Fibroblast of the aortic adventitia (primary cell): ENCODE measurements at places on chromosomes 12 and 14. TPM values are rescaled to one million over a fixed set of nuclear protein-coding genes. Genes with fewer than 3 reads are reported as not detected.

MYBPC1 gene
- not detected in 2 replicates for total RNA-seq

KLRK1 gene
- total RNA-seq = not detected in 2 replicates

RAB15 gene
- total RNA-seq = 3.8 and 4.8 TPM in 2 replicates

PTPRR gene
- total RNA-seq = 1.4 TPM in 1 of 2 replicates, not detected in the other

CCDC197 gene
- total RNA-seq = not detected in 2 replicates

HOTAIR gene
- not detected in 2 replicates for total RNA-seq

LRTM2 gene
- total RNA-seq = not detected in 2 replicates

KRT72 gene
- not detected in 2 replicates for total RNA-seq

KRT82 gene
- total RNA-seq = not detected in 2 replicates

DNA sequence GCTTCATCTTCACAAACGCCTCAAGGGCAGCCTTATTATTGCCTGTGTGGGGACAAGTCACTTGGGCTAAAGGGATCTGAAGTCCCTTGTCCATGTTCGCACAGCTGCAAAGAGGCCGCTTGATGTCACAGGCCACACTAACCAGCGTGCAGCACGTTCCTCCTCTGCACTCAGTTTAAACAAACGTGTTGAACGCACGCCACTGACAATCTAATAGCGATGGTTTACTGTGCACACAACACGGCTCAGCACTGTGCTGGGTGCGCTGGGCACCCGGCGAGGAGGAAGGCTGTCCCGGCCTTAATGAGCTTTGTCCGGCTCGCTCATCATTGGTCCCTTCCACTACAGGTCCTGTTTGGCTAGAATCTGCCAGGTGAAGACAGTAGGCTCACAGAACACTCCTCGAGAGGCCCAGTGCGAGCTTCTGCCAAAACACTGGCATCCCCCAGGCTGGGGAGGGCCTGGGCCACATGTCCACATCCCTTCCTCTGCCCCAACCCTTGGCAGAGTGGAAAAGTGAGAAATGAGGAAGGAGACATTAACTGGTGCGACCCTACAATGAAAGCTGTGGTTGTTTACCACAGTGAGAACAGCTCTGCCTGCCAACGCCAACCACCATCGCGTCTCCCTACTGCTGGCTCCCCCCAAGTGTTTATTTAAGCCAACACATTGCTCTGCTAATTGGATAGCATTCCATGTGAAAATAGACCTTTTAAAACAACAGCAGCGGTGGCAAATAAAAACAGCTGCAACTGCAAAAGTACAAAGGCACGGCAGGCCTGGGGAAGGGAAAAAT, 113.2 kb downstream of the RBM19 start:
- DNase-seq = no peak

GRCh38 chr12:106297681-106298080, 4.9 kb upstream of the TCP11L2 start:
- no peak for DNase-seq

GRCh38 chr12:124617615-124618014, 50.2 kb upstream of the NCOR2 start:
- no peak for DNase-seq

- no peak for DNase-seq
Measured at GRCh38 chr12:132514216-132514820, 24.4 kb downstream of the FBRSL1 start.

DNA sequence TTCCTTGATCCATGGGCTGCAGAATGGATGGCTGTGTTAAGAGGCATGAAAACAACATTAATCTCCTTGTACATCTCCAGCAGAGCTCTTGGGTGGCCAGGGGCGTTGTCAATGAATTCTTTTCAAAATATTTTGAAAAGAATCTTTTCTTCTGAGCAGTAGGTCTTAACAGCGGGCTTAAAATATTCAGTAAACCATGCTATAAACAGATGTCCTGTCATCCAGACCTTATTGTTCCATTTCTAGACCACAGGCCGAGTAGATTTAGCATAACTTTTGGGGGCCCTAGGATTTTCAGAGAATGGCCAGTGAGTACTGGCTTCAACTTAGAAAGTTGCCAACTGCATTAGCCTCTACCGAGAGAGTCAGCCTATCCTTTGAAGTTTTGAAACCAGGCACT, 130.2 kb downstream of the RAD51B start:
- DNase-seq = no peak

DNA sequence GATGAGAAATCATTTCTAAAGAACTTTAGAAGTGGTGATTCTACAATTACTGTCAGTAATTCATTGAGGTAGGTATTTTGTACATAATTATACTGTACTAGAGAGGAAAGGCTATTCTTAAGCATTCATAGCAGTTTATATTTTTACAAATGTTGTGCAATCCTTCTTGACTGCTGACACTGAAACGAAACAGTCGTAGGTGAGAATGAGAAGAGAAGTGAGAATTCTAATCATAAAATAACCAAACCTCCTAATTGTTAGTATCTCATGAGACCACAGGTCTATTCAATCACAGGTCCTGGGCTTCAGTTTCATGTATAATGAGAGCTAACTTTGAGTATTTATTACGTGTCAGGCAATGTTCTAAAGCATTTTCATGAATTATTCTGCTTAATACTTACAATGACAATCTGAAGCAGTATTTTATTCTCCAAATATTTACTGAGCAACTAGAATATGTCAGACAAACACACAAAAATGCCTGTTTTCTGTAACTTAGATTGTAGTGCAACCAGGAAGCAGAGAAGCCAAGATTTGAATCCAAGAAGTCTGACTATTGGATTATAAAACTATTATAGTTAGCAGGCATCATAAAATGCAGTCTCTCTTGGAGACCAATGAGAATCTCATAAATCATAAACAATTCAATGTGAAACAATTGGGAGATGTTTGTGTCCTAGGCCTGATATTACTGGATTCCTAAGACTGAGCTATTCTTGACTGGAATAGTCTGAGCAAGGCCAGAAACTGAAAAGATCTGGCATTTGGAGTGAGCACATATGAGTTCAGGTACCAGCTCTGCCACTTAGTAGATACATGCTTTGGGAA, 24.3 kb downstream of the RERG start:
- DNase-seq = no peak

DNA sequence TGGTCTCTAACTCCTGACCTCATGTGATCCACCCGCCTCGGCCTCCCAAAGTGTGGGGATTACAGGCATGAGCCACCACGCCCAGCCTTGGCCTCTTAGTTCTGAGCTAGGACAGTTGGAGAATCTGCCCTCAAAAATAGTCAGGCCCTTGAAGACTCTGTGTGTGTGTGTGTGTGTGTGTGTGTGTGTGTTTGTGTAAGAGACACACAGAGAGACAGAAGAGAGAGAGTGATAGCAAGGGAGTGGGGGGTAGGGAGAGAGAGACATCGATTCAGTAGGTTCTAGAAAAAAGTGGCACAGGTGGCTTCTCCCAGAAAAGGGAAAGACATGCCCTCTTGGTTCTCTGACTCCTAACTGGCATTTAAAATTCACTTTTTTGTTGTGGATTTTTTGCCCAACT, 5.4 kb downstream of the HNF1A start:
- no peak for DNase-seq

- no peak for DNase-seq
Measured at GRCh38 chr14:60863249-60863648, 117.6 kb downstream of the TRMT5 start.

DNA sequence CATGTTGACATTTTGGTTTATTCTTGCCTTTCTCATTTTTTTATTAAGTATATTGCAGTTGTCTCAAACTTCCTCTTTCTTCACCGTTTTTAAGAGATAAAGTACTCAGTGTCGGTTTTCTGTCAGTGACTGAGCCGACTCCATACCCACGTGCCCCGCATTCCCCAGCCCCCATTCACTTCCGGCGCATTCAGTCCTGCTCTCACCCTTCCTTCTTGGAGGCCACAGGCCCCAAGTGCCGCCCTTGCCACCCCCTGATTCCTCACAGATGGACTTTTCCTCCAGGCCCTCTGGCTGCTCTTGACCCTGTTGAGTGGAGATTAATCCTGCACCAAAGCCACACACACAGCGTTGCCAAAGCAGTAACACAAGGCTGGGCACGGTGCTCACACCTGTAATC, 19.1 kb upstream of the DNAH10 start:
- DNase-seq = no peak

DNA sequence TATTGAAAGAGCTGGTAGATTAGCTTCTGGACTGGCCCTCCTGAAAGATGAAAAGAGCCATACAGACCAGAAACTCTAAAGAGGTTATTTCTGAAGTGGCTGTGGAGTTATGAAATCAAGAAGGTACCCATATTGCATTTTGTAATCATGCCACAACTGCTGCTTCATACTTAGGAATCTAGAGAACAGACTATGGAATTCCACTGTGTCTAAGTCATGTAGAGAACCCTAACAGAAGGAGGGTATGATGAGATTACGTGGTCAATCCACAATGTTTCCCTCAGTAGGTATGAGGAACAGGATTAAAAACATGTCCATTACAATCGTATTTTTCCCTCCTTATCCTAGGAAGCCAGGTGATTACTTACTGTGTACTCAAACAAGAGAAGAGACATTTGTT, 708.8 kb downstream of the RERGL start:
- no peak for DNase-seq

- DNase-seq = no peak
Measured at GRCh38 chr12:56208006-56208405, 13.7 kb downstream of the RNF41 start.

GRCh38 chr12:114995891-114996290, 311.9 kb upstream of the TBX3 start:
- no peak for DNase-seq

DNA sequence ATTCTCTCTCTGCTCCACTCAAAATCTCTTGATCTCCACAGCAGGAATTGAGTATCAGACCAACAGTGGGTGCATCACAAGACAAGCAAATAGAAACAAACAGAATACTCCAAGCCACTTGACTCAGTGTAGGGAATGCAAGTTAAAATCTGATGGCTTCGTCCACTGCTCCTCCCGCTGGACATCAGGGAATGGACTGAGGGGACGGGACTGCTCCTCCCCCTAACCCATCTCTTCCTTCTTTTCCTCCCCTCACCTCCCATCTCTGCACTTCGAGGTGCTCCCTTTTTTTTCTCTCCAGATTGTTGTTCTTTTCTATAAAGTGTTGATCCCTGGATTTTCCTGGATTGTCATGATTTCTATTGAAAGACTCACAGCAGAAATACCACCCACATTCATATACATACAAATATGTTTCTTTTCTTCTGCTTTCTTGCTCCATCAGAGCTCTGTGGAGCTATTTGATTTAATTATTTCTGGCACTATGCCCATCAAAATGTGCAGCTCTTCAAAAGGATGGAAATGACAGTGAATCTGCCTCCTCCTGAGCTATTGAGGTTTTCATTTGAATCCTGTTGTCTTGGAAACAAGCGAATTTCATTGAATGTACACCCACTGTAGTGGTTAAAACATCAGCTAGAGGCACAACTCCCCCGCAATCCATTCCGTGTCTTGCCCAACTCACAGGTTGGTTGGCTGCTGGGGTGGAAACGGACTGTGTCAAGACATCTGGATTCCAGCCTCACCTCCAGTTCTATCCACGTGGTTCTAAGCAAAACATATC, 199.7 kb downstream of the SPTSSA start:
- DNase-seq = no peak

DNA sequence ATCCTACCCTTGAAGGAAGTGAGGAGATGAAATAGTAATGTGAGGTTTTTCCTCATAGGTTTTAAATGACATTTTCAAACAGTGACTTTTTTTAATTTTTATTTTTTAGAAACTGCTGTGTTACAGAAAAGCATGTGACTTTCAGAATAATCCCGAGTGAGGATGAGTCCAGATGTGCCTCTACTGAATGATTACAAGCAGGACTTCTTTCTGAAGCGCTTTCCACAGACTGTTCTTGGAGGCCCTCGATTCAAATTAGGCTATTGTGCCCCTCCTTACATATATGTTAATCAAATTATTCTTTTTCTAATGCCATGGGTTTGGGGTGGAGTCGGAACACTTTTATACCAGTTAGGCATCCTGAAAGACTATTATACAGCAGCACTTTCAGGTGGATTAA, 15.8 kb downstream of the PCNX4 start:
- DNase-seq = no peak

GRCh38 chr14:75972801-75973421, 8.9 kb downstream of the TGFB3 start:
- no peak for DNase-seq

DNA sequence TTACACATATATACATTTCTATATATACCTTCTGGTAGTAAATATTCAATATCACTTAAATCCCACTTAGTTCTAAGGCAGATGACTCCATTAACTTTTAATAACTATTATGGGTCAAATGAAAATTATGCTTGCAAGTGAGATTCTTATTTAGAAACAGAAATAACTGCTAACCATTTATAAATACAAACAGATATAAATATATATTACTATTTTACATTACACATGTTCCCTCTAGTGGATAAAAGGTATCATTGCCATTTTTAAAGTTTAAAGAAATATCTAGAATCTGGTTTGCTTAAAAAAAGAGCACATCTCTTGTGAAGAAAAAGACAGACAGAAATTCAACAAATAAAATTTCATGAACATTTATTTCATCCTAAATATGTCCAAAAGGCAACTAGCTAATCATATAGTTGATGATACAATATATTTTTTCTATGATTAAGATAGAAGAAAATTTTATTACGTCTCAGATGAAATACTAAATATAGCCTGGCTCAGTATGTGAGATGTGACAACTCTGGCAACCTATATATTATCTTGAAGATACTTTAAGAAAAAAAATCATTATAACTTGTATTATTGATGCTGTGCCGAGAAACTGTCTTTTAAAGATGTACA, 11.7 kb upstream of the RAD51AP1 start:
- peak; percentile 34 for DNase-seq

DNA sequence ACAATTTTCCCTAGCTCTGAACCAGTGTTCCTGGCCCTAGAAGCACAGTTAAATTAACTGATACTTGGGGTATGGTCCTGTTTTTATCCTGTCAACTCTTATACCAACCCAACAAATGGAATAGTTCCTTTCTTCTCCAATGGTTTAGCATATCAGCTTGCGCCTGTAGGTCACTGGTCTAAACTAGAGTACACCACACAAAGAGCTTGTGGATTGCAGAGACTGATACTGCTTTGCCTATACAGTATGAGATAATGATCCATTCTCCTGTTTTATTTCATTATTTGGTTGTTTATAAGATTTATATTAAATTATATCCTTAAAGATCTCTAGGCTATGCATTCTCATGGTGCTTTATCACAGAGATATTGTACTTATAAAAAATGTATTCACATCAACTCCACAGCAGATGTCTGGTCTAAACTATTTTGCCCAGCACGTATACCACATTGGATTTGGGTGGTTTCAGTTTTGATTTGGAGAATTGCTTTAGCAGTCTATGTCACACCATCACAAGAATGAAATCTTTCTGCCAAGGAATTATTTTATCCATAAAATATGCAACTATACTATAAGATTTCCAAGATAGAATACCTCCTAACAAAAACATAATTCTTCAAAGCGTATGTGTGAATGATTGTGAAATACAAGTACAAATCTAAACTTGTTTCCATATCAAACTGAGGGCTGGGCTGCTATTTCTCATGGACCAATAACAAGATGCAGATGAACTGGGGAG, 142.1 kb downstream of the SLC16A7 start:
- DNase-seq = peak; percentile 67

- DNase-seq = peak; percentile 55
Measured at GRCh38 chr14:36997843-36998242, 174.6 kb downstream of the SLC25A21 start.
